ENCODE measurements at places on chromosomes 13 and 19. TPM values are rescaled to one million over a fixed set of nuclear protein-coding genes. Genes with fewer than 3 reads are reported as not detected.

The ZNF480 gene
- total RNA-seq: 16.7 TPM

The TNNT1 gene
- 135 TPM for total RNA-seq

The CBY2 gene
- not detected for total RNA-seq

The CASP14 gene
- not detected for total RNA-seq

The LRRC8E gene
- total RNA-seq: 6.4 TPM

The PLEKHA4 gene
- 1.9 TPM for total RNA-seq

The RSPH6A gene
- total RNA-seq: not detected

The SWSAP1 gene
- 1.9 TPM for total RNA-seq

The MEDAG gene
- 0.16 TPM for total RNA-seq

The NLRP5 gene
- total RNA-seq: not detected

The MIDN gene
- total RNA-seq: 54.2 TPM

The CYP4F12 gene
- 2.0 TPM for total RNA-seq

The ZNF700 gene
- 0.30 TPM for total RNA-seq

The ZNF530 gene
- total RNA-seq: 4.9 TPM

The LILRB3 gene
- 0.20 TPM for total RNA-seq

The LYL1 gene
- total RNA-seq: 1.3 TPM

The CERS1 gene
- 5.2 TPM for total RNA-seq

The FBXO17 gene
- 59.5 TPM for total RNA-seq

The PSG1 gene
- total RNA-seq: 0.15 TPM

The ZNF534 gene
- not detected for total RNA-seq

The ZFP82 gene
- total RNA-seq: 1.6 TPM

The CEACAM4 gene
- not detected for total RNA-seq

Data from A549 treated with Mapracorat at 1 μM for 4 hours (cell line).